Naive thymus-derived CD8-positive, alpha-beta T cell (primary cell): ENCODE measurements at places on chromosomes 5 and 9. TPM values are rescaled to one million over a fixed set of nuclear protein-coding genes. Genes with fewer than 3 reads are reported as not detected.

Gene LURAP1L
- total RNA-seq = not detected

Gene NRARP
- total RNA-seq = 2.5 TPM

GRCh38 chr9:99093492-99093791 lies 11.5 kb upstream of the TGFBR1 start:
- DNase-seq = no peak
- H3K4me1 ChIP-seq = peaks cover 37% of the 10 kb centered on the region
- no peaks in the 10 kb centered on the region for H3K36me3 ChIP-seq
- no peaks in the 10 kb centered on the region for H3K27me3 ChIP-seq

DNA sequence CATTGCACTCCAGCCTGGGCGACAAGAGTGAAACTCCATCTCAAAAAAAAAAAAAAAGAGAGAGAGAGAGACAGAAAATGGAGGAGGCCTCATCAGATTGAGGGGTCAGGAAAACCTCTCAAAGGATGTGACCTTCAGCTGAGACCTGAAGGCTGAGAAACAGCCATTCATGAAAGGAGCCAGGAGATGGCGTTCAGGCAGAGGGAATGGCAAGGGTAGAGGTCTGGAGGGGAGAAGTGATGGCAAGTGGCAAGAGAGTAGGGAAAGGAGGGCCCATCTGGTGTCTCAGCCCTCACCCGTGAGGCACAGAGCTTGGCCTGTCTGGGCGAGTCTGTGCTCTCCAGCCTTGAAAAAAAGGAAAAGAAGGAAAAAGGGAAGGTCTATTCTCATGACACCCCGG lies 17.0 kb downstream of the CAMK2A start:
- no peak for DNase-seq
- no peaks in the 10 kb centered on the region for H3K36me3 ChIP-seq
- H3K4me1 ChIP-seq = no peaks in the 10 kb centered on the region
- no peaks in the 10 kb centered on the region for H3K27me3 ChIP-seq

DNA sequence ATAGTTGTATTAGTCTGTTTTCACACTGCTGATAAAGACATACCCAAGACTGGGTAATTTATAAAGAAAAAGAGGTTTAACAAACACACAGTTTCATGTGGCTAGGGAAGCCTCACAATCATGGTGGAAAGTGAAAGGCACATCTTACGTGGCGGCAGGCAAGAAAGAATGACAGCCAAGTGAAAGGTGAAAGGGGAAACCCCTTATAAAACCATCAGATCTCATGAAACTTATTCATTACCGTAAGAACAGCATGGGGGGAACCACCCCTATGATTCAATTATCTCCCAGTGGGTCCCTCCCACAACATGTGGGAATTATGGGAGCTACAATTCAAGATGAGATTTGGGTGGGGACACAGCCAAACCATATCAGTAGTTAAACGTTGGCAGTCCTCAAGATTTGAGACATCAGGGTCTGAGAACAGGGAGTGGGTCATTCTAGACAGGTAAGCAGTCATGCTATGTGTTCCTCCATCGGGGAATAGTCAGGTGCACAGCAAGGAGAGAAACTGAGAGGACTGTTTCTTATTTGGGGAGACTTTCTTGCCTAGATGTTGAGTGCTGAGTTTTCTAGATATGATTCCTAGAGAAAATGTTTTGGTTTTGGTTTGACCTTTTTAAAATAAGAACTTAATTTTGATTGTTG lies 45.8 kb upstream of the ENTREP1 start:
- no peak overlapping the region for H3K27ac ChIP-seq
- H3K4me3 ChIP-seq = no peak overlapping the region
- H3K4me1 ChIP-seq = no peaks in the 10 kb centered on the region
- H3K27me3 ChIP-seq = peaks cover 19% of the 10 kb centered on the region
- H3K36me3 ChIP-seq = no peaks in the 10 kb centered on the region
- DNase-seq = no peak

- no peak overlapping the region for H3K27ac ChIP-seq
- H3K27me3 ChIP-seq = peaks cover 3% of the 10 kb centered on the region
- H3K36me3 ChIP-seq = no peaks in the 10 kb centered on the region
Observed at GRCh38 chr5:58544195-58544594, 38.7 kb upstream of the RAB3C start.

- H3K4me1 ChIP-seq = no peaks in the 10 kb centered on the region
- no peak overlapping the region for H3K27ac ChIP-seq
- DNase-seq = no peak
- H3K4me3 ChIP-seq = no peak overlapping the region
Observed at GRCh38 chr9:83204047-83204446, 141.1 kb upstream of the RASEF start.

- peaks cover 8% of the 10 kb centered on the region for H3K27me3 ChIP-seq
- H3K36me3 ChIP-seq = no peaks in the 10 kb centered on the region
- H3K4me1 ChIP-seq = no peaks in the 10 kb centered on the region
- no peak overlapping the region for H3K27ac ChIP-seq
Observed at GRCh38 chr9:7358876-7359275, 440.7 kb downstream of the DMAC1 start.
